ENCODE measurements at places on chromosomes 5 and 9.
A peak's percentile ranks its signal among the peaks of the same experiment; 100 is the strongest.

GRCh38 chr5:57176350-57176857 is 2.5 kb downstream of the GPBP1 start:
- no peak for DNase-seq

GRCh38 chr5:133735346-133735745 is 123.0 kb upstream of the FSTL4 start:
- DNase-seq = no peak

GRCh38 chr5:65395526-65396155 is 86.1 kb downstream of the ADAMTS6 start:
- no peak for DNase-seq

DNA sequence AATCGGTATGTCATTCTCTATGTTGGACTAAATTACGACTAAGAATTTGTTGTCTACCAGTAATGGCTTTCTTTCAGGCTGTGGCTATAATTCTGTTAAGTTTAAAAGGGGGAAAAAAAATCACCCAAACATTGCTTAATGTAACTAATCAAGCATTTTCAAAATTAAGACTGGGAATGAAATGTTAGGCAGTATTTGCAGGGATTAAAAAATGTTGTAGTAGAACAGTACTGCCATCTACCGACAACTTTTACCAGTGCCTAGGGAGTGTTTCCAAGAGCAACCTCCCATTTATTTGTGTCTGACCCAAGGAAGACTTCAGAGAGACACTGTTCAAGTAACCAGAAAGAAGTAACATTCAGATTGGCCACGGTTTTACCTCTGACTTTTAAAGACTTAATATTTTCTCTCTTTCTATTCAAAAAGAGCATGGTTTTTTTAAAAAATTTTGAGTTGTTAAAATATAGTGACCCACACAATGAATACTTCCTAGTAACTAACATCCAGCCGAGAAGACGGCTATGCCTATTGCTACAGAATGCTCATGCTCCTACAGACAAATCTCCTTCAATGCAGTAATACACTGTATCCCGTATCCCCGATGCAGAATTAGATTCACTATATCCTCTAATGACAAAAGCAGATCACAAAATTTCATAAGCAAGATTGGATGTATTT is 92.4 kb downstream of the ARL15 start:
- DNase-seq = no peak

DNA sequence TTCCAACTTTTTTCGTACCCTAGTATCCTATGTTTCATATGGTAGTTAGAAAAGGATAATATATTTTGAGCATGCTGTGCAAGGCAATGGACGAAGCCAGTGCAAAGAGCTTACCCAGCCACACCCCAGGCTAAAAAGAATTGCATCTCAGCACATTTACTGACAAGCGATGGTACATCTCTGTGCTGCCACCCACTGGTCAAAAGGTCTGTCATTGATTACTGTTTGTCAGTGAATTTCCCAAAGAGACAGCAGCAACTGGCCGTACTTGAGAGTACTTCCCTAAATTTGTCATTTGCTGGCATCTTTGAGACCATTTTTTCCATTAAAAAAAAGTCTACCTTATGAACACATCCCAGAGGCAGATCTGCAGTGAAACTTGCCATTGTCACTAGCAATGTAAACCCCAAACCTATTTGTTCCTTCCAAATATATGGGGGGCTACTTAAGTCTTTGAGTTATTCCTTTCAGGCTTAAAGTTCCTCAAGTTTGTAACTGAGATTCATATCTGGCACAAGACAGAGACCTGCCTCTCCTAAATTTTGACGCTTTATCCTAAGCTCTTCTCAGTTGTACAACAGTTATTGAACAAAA is 184.3 kb downstream of the CTNND2 start:
- peak; percentile 77 for DNase-seq

DNA sequence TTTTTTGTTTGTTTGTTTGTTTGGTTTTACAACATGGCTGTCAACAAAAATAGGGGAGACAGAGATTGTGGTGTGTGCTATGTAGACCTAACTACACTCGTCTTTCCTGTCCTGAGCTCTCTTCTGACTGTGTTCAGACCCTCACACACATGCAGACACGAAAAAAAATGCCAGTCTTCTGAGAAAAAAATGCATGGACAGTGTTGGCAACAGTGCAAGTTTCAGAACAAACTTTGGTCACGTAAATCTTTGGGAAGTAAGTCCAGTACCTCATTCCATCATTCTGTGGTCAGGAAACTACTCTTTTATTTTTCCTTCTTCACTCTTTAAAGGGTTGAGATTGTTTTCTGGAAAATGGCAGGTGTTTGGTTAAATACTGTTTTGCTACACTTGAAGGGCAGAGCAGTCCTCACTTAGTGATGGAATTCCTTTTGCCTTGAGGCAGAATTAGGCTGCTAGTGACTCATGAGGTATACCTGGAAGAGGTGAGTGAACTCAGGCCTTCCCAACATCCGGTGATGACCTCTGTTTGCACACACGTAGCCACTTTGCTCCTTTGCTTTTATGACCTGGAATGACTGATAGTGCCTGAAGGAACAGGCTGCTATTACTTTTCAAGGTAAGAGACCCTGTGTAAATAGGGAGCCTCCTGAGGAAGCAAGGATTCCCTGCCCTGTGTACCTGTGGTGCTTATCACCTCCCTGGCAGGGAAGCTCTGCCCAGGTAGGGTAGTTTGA is 81.6 kb upstream of the TNFAIP8 start:
- DNase-seq = no peak

DNA sequence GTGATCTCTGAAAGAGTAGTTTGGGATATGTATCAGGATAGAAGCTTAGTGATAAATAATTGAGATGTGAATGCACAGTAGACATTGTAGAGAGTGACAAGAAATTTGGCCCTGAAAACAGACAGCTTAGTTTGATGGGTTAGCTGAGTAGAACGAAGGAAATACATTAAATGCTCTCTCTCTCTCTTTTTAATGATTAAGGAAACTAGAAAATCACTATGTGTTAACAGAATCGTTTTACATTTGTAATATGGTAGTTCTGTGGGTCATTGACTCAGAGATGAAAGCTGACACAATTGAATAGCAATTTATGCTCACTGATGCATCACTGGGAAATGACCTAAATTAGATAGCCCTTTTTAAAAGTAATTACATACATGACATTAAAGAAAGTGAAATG is 739.8 kb upstream of the PTPRD start:
- no peak for DNase-seq

GRCh38 chr5:40355181-40355580 is 324.5 kb upstream of the PTGER4 start:
- DNase-seq = no peak

GRCh38 chr5:78627175-78627574 is 21.4 kb downstream of the LHFPL2 start:
- no peak for DNase-seq

DNA sequence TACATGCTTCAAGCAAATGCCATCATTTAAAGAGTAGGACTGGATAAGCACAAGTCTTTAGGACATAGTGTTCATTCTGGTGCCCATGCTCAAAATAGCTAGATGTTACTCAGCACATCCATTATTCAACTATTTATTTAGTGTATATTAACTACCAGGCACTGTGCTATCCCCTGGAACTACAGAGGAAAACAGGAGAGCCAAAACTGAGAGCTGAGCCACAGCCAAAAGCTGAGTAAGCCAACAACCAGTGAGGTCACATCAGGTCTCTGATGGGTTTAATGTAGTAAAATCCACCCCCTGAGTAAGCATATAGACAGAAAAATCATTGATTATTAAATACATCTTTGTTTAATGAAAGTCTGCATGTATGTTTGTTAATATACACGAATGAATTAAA is 469.3 kb upstream of the DMAC1 start:
- DNase-seq = no peak

DNA sequence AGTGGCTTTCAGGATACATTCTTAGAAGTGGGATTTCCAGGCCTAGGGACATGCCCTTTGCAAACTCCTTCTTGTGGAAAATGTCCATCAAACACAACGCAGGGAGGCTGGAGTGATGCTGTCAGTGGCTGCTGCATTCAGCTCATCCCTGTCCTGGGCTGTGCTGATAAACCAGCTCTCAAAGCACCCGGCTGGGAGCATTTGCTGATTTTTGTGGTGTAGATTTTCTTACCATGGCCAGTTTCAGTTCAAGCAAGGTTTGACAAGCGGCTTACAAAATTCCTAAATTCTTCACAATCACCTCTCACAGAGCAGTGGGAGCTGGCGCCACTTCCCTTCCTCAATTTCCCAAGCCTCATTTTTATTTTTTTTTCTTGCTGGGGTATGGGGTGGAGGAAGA is 28.2 kb downstream of the FAM163B start:
- no peak for DNase-seq

DNA sequence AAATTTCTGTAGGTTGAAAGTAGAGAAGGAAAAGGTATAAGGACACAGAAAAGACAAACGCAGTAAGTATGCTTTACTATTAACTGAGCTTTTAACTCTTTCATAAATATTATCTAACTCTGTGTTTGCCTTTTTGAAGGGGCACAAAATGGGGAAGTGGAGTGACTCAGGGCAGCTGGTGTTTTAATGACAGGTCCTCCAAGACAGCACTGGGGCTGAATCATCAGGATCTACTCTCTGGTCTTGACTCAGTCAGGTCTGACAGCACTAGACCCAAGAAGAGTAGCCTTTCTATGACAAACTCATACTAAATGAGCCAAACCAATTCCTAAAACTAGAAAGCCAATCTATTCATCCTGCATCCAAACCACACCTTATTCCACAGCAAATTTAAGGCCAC is 102.2 kb downstream of the APTX start:
- DNase-seq = no peak

DNA sequence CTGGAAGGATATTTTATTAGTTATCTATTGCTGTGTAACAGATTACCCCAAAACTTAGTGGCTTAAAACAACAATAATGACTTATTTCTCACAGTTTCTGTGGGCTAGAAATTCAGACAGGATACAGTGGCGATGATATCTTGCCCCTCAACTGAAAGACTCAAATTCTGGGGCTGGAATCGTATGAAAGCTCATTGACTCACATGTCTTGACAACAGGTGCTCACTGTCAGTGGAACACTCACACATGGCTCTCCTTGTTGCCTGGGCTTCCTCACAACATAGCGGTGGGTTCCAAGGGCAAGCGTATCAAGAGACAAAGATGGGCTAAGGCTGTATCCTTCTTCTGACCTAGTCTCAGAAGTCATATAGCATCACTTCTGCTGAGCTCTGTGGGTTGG is 3.7 kb upstream of the GNPDA1 start:
- no peak for DNase-seq

GRCh38 chr5:38782180-38782835 is 63.5 kb upstream of the OSMR start:
- DNase-seq = no peak

GRCh38 chr5:178450121-178451028 is 139.8 kb downstream of the COL23A1 start:
- no peak for DNase-seq

- DNase-seq = no peak
Observed at GRCh38 chr9:134892221-134892620, 11.6 kb downstream of the FCN2 start.

GRCh38 chr5:168695301-168695835 is 116.2 kb upstream of the PANK3 start:
- DNase-seq = no peak

- peak; percentile 97 for DNase-seq
Observed at GRCh38 chr5:43313035-43313853, at the start of gene HMGCS1. TSS of gene HMGCS1 (minus strand) at chr5:43313412. CDS start at chr5:43298965, 14,447 bp downstream.

- DNase-seq = peak; percentile 82
Observed at GRCh38 chr9:14428781-14429230, 114.9 kb upstream of the NFIB start.

DNA sequence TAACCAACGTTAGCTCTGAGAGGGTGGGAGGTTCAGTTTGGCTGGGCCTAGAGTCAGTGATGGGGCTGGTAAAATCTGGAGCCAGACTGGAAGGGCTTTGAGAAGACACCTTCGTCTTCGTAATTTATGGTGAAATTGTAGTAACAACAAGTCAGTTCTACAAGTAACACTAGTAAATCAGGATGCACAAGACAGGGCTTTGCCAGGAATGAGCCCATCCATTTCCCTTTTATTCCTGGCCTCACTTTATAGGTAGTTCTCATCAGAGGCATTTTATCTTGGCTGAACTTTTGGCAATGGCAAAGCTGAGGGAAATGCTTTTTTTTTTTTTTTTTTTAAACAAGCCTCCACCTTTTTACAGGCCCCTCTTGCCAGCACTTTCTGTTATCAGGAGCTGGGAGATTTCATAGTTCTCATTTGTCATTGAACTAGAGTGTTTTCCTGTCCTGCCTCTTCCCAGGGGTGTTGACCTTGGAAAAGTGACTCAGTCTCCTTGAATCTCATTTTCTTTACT is 110.5 kb upstream of the KLF4 start:
- DNase-seq = no peak

- DNase-seq = no peak
Observed at GRCh38 chr5:72451741-72452505, 55.3 kb downstream of the ZNF366 start.

DNA sequence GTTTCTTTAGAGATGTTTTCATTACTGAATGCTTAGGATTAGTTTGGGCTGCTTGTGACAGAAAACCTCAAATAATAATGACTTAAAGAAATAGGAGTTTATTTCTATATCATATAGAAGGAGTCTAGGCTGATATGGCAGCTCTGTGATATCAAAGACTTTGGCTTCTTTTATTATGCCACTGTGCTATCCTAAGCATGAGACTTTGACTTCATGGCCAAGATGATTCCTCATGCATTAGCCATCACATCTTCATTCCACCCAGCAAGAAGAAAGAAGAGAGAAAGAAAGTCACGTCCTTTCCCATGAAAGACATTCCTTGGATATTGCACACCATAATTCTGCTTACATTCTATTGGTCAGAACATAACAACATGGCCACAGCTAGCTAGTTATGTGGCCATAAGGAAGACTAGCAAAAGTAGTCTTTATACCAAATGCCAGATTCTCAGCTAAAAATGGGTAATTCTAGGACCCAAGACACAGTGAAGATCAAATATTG is 76.2 kb downstream of the DAPK1 start:
- DNase-seq = no peak

DNA sequence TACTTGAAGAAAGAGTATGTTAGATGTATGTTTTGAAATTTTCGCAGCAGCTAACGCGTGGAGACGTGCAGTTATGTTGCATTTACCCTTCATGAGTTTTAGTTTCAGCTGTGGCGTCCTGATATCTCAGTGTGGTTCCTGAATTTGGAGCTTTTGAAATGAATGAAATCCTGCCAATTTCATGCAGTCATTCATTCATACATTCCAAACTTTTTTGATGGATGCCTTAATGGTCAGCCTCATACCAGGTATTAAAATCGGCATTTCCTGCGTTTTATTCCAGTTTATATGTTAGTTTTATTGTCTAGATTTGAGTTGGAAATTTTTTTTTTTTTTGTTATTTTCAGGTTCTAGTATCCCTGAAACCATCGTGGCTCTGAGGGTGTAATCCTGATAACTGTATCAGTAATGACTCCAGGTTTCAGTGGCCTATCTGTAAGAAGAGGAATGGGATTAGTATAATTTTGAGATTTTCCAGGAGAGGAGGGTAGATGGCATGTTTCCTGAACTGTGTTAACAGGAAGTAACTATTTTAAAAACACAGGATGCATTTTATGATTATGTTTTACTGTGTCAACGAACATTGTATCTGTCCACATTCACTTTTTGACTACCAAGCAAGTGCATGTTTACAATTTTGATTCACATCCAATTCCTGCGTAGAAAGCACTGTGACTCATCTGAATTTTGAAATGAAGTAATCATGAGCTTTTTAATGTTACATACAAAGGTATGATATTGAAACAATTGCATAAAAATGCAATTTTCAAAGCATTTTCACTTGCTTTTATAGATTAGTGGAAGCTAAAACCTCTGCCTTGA is 1.0 kb downstream of the FOCAD start:
- no peak for DNase-seq

- DNase-seq = no peak
Observed at GRCh38 chr9:120876842-120877240, at the start of gene PHF19. TSS of gene PHF19 (minus strand) at chr9:120877188. CDS start at chr9:120874741, 2,447 bp downstream.

- no peak for DNase-seq
Observed at GRCh38 chr5:52605317-52606313, 182.1 kb upstream of the ITGA1 start.

All from head of caudate nucleus (tissue), 42 donors.